ENCODE measurements at places on chromosomes 3 and 15.

- no peak for DNase-seq
These were observed 56.3 kb upstream of the ICE2 start for GRCh38 chr15:60535265-60535664.

GRCh38 chr3:141305436-141305835, 62.9 kb upstream of the ZBTB38 start:
- no peak for DNase-seq

GRCh38 chr15:74406992-74407705, 26.6 kb downstream of the SEMA7A start:
- DNase-seq = no peak

DNA sequence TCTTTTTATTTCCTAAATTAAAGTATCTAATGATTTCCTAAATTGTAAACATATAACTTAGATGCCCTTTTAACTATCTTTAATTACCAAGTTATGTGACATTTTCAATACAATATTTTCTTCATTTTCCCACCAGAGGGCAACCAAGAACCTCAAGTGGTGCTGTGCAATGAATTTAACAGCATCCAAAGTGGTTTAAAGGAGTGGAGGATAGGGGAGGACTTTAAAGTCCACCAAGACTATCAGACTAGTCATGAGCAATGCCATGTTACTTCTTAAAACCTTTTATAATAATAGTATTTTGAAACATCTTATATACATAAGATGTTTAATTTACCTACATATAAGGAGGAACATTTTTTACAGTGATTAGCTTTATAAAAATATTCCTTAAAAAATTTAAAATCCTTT, 74.4 kb downstream of the DLG1 start:
- DNase-seq = no peak

- DNase-seq = no peak
These were observed 283.4 kb upstream of the VEPH1 start for GRCh38 chr3:157786618-157787017.

GRCh38 chr3:49769286-49769915, 16.9 kb downstream of the IP6K1 start:
- no peak for DNase-seq

DNA sequence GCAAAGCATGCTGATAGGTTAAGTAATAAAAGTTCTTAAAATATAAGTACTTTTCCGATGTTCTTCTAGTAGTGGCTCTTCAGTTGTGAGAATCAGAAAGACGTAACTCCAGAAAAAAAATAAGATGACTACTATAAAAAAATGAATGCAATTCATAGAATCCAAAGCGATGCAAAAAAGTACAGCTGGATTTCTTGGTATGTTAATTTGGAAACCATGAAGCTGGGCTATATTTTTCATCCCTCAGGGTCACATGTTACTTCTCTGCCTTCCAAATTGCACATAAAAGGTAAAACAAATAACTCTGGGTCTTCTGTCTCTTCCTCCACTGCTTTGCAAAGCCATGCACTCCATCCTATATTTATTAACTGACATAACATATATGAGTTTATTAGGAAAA, 843.9 kb upstream of the DPPA4 start:
- DNase-seq = no peak

- no peak for DNase-seq
These were observed 44.4 kb downstream of the ADAMTSL3 start for GRCh38 chr15:83698294-83698693.

DNA sequence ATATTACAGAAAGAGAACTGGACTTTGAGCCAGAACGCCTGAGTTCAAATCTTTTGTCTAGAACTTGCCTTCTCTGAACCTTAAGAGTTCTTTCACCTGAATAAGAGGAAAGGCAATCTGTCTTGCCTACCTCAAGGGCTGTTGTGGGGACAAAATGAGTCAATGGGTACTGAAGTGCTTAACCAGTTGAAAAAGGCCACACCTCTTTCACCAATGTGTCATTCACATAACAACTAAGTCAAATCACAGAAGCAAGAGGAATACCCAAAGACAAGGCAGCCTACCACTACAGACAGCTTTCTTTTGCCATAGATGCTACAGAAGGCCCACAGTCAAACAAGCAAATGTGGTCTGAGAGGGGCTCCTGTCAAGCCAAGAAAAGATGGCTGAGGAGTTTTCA, 39.7 kb downstream of the NBEAL2 start:
- no peak for DNase-seq

GRCh38 chr3:152232679-152233078, 36.0 kb upstream of the MBNL1 start:
- no peak for DNase-seq

DNA sequence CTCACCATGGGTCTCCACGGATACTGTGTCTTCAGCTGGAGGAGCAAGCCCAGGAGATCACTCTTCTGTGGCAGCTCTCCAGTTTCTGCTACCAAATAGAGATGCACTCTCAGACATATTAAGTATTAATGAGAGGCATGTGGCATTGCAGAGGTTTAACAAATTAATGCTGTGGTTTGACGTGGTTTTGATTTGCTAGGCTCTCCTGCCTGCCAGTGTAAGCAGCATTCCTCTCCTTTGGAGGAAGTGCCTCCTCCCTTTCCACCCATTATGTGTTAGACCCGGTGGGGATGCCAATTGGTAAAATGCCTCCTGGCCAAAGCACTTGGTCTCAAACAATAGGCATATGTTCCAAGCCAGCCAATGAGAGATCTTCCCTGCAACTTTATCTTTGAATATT, 124.8 kb downstream of the MYLK start:
- no peak for DNase-seq

Measured in activated CD4-positive, CD25-positive, alpha-beta regulatory T cell (primary cell).